ENCODE measurements at places on chromosomes 12 and 14. TPM values are rescaled to one million over a fixed set of nuclear protein-coding genes. Genes with fewer than 3 reads are reported as not detected.

- no peak for DNase-seq
Measured at GRCh38 chr12:6341417-6342139, at the start of gene TNFRSF1A. Gene TNFRSF1A (minus strand): TSS chr12:6342076. CDS start chr12:6341814, 262 bp downstream.

The KCNA5 gene
- 0.13 TPM for total RNA-seq

- no peak for DNase-seq
Measured at GRCh38 chr14:106562451-106562850, 1036.1 kb downstream of the TMEM121 start.

DNA sequence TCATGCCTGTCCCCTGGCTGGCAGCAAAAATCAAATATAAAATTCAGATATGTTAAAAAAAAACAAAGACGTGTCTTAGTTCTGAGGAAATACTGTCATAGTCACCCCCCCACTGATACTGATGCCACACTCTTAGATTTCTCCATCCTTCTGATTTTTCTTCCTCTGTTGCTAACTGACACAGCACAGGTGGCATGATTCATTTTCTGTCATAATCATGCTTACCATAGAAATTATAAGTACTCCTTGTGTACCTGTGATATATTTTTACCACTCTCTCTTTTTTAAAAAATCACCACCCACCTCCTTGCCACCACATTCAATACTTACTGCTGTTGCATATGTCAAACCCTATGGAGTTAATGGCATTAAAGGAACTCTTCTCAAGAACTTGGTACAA lies 209.2 kb downstream of the PPM1H start:
- DNase-seq, result no peak

DNA sequence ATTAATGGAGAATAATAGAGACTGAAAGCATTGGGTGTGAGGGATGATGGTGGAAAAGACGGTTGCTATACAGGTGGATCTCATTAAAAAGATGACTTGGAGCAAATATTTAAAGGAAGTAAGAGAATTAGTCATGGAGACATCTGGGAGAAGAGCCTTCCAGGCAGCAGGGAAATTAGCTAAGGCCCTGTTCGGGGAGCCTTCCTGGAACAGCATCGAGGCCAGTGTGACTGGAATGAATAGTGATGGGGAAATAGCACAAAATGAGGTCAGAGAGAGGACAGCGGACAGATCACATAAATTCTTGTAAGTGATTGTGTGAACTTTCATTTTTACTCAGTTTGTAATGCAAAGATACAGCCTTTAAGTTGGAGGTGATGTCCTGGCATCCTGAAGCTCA lies 842.3 kb downstream of the SLC6A15 start:
- DNase-seq, result no peak

DNA sequence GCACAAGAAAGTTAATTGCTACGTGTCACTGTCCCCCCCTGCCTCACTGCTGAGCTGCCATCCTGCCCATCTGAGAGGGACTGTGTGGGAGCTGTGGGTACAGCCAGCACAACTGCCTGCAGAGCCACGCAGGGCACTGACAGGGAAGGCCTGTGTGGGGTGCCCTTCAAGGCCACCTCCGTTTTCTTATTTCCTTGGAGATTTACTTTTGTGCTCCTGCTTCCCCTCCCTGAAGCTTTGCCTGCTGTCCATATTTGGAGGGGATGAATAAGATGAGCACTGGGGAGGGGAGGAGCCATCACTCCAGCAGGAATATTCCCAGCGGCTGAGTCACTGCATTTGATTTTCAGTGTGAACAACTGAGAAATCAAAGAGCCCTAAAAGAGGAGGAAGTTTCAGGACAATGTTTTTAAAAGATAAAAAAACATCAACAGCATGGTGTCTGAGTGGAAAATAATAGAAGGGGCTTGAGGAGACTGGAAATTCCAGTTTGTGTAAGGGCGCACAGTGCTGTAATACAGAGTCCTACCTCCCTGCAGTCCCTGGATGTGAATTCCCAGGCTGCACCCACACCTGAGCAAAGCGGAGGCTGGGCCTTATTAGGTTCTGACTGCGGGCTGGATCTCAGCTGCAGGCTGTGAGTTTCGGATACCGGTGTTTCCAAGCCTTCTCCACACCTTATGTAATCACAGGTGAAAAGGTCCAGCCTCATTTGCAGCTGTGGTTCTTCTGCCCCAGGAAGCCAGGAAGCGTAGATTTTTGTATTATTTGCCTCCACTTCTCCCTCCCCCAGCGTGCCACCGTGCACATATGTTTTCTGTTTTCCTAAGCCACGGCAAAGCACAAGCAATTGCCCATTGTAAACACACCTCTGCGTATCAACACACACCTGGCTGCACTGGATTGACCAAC lies 192.6 kb upstream of the BCL2L14 start:
- DNase-seq, result no peak

- no peak for DNase-seq
Measured at GRCh38 chr14:70698288-70698687, 56.6 kb downstream of the TTC9 start.

- DNase-seq, result no peak
Measured at GRCh38 chr12:110012137-110012536, 12.9 kb downstream of the ANKRD13A start.

GRCh38 chr12:130796985-130797686 lies 41.9 kb downstream of the STX2 start:
- no peak for DNase-seq

- peak; percentile 82 for DNase-seq
Measured at GRCh38 chr12:110930348-110931314, 10.3 kb upstream of the MYL2 start.
